Endodermal cell (in vitro differentiated cells): ENCODE measurements at places on chromosomes 7 and 10. TPM values are rescaled to one million over a fixed set of nuclear protein-coding genes. Genes with fewer than 3 reads are reported as not detected.

The FAM180A gene
- not detected in 2 replicates for total RNA-seq

The CFAP69 gene
- 2.4 and 4.9 TPM in 2 replicates for total RNA-seq

The EN2 gene
- not detected in 3 replicates for total RNA-seq

DNA sequence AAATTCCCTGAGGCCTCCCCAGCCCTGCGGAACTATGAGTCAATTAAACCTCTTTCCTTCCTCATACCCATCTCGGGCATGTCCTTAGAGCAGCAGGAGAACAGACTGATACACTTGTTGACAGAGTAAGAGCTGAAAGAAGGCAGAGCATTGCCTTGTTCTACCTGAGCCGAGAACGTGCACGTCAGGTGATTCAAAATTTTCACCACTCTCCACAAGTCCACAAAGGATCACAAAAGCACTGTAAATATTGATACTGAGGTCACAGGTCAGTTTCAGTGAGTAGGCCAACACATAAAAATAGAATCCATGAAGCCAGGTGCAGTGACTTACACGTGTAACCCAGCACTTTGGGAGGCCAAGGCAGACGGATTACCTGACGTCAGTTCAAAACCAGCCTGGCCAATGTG is 27.8 kb downstream of the DCLRE1C start:
- no peak for DNase-seq

DNA sequence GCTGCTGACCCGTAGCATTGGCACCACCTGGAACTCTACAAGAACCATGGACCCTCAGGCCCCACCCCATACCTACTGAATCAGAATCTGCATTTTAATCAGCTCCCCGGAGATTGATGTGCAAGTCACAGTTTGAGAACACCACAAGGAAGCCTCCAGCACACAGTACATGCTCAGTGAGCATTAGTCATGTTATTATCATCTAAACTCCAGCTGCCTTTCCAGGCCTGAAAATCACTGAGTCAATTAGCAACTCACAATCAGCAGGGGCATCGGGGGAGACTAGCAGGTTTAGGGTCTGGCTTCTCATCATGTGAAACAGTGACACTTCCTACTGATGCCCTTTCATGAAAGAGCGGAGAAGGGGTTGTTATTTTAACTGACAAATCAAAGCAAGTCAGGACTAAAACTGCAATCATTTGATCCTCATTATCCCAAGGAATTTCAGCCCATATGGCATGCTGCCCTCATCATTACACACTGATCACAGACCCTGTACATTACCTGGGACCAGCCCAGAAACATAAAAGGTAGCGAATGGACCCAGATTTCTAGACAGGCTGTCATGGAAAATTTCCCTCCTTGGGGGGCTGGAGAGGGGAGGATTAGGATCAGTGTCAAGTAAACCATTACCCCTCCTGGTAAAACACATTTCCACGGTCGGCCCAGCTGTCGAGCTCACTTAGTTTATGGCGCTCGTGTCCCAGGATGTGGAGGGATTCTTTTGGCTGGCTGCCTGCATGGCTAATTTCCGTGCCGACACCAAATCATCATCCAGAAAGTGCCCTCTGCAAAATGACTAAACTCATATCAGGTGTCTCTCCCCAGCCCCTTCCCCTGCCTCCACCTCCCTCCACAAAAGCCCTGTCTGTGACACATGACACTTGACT is 122.8 kb downstream of the PRLHR start:
- no peak for DNase-seq

DNA sequence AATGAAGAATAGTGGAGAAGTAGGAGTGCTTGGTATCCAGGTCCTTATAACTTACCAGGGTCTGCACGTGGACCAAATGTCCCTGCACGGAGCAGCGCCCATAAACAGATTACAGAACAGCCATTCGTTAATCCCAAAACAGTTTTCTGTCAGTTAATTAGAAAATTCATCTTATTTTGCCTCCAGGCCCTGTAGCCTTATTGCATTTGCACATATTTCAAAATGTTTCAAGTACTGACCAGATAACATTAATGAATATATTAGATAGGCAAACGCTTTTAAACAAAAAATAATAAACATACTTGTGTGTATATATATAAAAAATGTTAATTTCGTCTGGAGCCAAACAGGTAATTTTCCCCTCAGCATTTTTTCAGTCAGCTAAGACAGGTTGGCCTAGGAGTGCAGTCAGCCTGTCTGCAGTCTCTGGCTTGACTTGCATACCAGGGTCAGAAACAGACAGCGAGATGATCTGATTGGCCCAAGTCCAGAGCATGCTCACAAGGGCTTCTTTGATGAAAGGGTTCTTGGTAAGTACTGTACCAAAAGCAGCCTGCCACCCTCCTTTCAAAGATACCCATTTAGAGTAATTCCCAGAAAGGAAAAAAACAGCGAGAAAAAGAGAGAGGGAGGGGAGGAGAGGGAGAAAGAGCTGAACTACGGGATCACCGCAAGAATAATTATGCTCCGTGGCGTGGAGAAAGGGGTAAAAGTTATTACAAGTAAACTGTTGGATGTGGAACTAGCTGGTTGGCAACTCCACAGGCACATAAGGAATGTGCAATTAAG is 194.4 kb upstream of the TCF7L2 start:
- DNase-seq: no peak

DNA sequence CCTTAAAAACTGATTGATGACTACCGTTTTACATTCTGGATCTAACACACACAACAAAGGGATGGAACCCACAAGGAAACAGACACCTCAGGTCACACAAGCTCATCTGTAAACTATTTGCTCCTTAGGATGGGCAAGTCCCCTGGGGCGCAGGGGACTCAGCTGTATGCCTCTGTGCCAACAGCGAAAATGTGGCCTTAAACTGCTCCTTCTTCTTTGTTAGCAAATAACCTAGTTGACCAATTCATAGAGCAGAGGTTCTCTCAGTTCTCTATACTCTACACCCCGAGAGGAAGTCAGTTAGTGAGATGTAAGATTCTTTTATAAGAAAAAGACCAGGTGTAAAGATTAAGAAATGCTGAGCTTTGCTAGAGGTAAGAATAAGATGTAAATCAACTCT is 181.9 kb upstream of the PRSS58 start:
- no peak for DNase-seq

- no peak for DNase-seq
These were observed 5.6 kb upstream of the GIMAP8 start for GRCh38 chr7:150444674-150445365.

DNA sequence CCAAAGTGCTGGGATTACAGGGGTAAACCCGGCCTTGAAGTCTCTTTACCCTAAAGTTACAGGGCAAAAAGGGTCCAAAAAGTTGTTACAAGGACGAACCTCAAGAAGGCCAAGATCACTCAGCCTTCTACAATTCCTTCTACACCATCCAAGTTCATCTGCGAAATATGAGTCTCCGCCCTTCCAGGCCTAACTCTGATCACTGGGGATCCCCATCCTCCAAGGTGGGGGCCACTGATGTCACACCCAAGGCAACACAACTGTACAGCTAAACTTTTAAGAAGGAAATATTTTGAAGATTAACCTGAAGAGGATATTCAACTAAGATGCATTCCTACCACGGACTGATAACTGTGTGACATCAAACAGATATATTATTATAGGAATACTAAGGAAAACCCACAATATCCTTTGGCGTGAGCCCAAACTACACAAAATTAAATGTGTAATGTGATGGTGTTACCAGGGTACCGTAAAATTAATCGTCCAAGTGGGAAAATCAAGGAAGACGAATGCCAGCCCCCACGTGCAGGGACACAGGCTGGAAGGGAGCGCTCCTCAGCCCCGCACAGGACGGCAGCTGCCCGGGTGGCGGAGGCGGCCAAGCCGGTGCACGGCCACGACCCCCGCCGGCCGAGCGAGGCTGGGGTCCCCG is 1.0 kb downstream of the PAXIP1 start:
- DNase-seq: no peak

DNA sequence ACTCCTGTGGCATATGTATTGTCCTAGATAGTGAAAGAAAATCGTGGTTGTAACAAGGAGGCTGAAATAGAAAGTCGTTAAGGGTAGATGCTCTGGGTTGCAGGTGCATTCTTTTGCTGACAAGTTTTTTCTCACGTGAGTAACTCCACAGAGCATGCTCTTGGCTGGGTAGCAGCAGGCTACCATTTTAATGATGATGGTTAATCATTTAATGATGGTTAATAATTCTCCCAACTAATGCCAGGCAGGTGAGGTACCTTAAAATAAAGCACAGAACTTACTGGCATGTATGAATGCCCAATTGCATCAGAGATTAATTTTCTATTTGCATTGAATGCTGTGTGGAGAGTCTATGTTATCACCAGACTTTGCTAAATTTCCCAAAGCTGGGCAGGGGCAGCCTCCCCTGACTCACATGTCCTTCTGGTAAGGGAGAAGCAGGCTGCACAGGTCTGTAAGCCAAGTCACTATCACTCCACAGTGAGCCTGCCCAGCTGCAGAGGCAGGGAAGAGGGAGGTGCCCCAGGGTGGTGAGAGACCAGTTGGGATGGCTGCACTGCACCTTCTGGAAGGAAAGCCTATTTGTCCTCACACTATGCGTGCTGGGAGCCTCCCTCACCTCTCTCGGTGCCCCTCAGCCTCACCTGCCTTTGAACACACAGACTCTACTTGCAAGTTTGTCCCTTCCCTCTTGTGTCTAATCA is 287.0 kb upstream of the IGFBP3 start:
- DNase-seq: no peak

DNA sequence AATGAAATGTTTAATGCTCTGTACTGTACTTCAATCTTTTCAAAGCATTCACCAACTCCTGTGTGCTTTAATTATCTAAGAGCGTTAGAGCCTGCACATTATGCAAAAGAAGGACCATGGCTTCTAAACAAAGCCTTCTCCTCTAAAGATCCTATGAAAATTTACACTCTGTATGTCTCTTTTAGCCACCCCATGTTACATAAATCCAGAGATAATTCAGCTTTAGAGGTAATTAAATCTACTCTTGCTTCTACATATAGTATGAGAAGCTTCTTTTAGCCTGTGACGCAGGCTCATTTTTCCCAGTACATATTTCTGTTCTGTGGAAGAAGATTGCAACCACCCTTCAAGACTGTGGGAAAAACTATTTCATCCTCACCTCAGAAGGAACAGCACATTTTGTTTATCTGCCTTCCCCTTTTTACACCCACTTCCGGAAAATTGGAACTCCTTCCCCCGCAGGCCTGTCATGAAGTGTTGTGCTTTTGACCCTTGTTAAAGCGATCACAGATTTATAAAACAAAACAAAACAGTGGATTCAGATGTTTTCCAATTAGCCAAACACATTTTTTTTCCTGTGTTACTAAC is 8.1 kb upstream of the TAS2R16 start:
- no peak for DNase-seq

DNA sequence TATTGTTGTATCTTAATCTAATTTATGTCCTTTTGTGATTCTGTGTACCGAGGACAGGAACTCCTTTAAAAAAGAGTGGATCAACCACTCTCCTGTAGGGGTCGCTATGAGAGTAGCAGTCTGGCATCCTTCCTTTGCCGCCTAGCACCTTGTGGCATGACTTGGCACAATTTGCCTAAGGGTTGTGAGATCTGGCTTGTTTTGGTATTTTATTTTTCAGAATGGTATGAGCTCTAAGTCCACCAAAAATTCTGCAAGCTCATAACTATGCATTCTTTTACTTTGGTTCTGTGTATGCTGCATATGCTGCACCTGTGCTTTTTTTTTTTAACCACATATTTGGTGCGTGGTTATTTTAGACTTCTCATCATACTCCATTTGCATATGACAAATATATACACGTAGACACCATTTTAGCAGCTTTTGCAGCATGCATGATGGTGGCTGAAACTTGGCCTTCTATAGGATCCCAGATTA is 112.8 kb downstream of the CDK14 start:
- DNase-seq: peak; percentile 81

- DNase-seq: no peak
These were observed 40.8 kb upstream of the PFKFB3 start for GRCh38 chr10:6161921-6162320.

DNA sequence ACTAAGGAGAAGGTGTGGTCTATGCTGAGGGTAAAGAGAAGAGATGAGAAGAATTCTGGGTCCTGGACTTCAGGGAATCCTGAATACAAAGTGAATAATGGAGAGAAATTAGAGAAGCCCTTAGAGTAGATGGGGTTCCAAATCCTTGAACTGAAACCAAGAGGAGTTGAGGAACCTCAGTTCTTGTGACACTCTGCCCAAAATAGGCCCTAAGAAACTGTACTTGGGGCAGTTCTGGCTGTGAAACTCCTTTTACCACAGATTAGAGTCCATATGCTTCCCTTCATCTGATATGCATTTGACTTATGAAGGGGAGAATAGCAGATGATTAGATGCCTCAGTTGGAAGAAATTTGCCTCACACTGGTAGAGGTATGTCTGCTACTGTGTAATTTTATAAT is 19.0 kb downstream of the TES start:
- no peak for DNase-seq

DNA sequence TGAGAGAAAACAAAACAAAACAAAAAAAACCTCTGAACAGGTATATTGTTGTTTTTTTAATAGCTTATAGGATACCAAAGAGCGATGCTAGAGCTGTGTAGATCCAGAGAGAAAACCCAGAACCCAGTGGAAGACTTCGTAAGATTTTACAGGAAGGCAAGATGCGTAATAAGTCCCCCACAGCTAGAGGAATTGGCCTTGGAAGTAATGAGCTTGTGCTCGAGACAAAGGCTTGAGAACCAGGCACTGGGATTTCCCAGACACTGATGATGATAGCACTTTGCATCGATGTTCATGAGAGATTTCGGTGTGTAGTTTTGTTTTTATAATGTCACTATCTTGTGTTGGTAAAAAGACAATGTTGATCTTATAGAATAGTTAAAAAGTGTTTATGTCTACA is 821.5 kb upstream of the IGFBP3 start:
- no peak for DNase-seq

GRCh38 chr7:24911213-24911603 is 68.8 kb downstream of the OSBPL3 start:
- no peak for DNase-seq

DNA sequence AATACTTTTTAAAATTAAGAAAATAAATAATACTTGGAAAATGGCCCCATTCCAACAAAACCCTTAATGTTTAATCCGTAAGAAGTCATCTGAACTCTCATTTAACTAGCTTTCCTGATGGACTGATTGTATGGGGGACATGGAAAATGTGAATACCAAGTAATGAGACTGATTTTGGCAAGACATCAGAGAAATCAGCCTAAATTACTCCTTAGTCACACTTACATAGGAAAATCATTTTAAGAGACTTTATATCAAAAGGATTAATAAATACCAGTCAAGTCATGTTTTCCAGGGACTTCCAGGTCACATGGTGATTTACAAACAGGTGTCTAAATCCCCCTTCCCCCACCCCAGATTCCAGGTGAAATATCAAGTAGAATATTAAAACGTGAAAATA is 58.2 kb downstream of the GRM8 start:
- DNase-seq: no peak
